ENCODE measurements at places on chromosomes 11 and 22. TPM values are rescaled to one million over a fixed set of nuclear protein-coding genes. Genes with fewer than 3 reads are reported as not detected.

RABL2B gene
- total RNA-seq = 16.4 TPM

MYO7A gene
- 0.43 TPM for total RNA-seq

BSX gene
- total RNA-seq = not detected

DLG2 gene
- total RNA-seq = 1.3 TPM

DNAJB13 gene
- not detected for total RNA-seq

TMEM223 gene
- 14.7 TPM for total RNA-seq

OR2AG2 gene
- total RNA-seq = 0.32 TPM

APLNR gene
- total RNA-seq = not detected

SMTNL1 gene
- total RNA-seq = not detected

GRCh38 chr22:48943567-48944432 is 883.9 kb downstream of the BRD1 start:
- no peak for DNase-seq

DNA sequence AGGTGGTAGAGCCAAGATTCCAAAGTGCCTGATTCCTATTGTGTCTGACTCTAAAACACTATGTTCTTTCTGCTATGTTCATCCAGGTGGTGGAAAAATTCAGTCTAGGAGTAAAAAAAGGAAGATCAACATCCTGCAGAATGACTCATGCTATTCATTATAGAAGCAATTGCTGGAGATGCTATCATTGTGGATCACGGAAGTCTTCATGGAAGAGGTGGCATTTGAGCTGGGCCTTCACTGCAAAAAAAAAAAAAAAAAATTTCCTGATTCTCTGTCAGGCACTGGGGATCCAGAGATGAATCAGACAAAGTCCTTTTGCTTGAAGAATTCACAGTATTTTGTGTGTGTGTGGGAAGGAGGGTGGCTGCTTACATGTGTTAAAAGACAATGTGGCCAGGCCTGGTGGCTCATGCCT is 1.4 kb upstream of the UVRAG start:
- no peak for DNase-seq

- DNase-seq = peak; percentile 2
These were observed 244.5 kb upstream of the MPPED2 start for GRCh38 chr11:30830681-30831080.

GRCh38 chr11:123238297-123238696 is 43.2 kb upstream of the CLMP start:
- peak; percentile 73 for DNase-seq

GRCh38 chr11:15500643-15501042 is 385.9 kb downstream of the INSC start:
- no peak for DNase-seq

DNA sequence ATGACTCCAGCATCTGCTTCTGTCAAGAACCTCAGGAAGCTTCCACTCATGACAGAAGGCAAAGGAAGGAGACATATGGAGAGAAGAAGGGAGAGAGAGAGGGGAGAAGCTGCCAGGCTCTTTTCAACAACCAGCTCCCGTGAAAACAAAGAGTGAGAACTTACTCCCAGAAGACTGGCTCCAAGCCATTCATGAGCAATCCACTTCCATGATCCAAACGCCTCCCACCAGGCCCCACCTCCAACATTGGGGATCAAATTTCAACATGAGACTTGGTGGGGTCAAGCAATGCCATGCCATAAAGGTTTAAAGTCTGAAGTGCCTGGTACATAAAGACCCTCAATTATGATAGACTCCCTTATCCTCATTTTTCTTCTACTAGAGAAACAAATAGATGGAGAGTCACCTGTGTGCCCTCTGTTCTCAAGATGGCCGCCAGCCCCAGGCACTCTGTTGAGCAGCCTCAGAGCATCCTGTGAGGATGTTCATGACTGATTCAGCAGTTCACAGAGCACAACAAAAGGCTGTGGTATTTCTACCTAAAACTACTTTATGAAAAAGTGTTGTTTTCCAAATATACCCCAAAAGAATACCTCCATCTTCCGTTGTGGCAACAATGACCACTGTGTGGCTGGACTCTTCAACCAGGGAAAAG is 69.0 kb upstream of the CRTAM start:
- no peak for DNase-seq

- no peak for DNase-seq
These were observed 1.3 kb downstream of the GRIK4 start for GRCh38 chr11:120512739-120513435.

GRCh38 chr11:129224538-129224937 is 32.4 kb upstream of the ARHGAP32 start:
- no peak for DNase-seq

DNA sequence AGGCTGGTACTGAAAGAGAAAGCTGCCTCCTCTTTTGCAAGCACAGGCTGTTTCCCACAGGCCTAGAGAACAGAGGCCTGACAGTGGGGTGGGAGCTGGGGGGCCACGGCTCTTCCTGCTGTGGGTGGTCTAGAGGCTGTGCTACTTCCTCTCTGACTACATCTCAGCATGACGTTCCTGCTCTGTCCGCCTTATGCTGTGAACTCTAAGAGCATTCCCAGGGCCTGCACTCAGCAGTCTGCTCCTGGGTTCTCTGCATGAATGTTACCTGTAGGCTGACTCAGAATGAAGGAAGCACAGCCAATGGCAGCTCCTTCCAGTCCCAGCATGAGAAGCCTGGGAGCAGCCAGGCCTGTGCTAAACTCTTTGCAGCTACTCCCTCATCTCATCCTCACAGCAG is 534.3 kb downstream of the NTM start:
- no peak for DNase-seq

DNA sequence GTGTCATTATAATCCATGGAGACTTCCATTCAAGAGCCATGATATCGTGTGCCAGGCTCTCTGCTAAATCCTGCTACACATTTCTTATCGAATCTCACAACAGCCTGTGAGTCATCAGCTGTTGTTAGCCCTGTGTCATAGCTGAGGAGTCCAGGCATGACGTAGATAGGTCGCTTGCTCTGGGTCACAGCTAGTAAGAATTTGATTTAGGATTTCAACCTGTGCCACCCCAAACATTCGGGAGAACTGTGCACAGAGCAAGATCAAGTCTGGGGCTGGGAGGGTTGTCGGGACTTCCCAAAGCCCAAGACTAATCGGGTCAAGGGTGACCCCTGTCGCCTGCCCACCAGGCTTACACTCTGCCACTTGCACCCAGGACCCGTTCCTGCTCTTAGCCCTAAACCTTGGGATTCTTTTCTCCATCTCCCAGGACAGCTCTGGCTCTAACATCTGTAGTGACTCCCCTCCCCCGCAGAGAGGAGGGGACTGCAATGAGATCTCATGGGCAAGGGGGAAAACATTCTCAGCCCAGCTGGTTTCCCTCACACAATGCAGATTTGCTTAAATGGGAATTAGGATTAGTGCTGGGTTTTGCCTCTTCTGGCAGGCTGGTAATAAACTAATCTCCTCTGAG is 34.3 kb downstream of the TSPAN18 start:
- peak; percentile 94 for DNase-seq

GRCh38 chr11:123564221-123564620 is 90.2 kb downstream of the SCN3B start:
- DNase-seq = no peak

DNA sequence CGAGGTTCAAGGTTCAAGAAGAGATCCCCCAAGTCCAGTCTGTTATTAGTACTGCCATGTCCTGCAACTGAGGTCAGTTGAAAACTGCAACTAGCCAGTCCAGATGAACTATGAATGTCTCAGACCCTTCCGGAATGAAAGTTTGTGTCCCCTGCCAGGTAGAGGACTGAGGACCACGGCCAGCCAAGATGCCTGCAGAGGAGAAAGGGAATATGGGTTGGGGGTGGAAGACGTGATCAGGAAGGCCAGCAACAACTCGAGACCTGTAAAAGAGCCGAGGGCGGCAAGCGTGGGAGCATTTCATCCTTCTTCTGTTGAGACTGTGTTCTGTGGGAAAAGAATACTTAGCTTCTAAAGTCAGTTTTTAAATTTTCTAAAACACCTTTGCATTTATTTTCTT is 572.4 kb upstream of the B3GAT1 start:
- DNase-seq = no peak

DNA sequence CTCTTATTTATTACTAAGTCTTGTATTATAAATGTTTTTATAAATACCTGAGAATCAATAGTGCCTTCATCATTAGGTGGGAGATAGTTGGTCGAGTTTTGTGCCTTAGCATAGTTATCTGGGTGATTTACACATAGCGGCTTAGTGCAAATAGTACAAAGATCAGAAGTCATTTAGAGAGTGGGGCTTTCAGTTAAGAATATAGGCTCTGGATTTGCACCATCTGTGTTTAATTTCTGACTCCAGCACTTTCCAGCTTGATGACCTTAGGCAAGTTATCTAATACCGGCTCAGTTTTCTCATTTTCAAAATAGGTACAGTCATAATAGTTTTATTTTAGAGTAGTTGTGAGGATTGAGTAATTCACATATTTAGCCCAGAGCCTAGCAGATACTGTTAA is 26.4 kb downstream of the PDE3B start:
- no peak for DNase-seq

- DNase-seq = no peak
These were observed 89.1 kb upstream of the USP47 start for GRCh38 chr11:11752679-11753078.

GRCh38 chr11:56748597-56748996 is at the start of gene OR9G4:
TSS of gene OR9G4 (minus strand) at chr11:56748697. CDS start at chr11:56743766, 4,931 bp downstream.
- no peak for DNase-seq

DNA sequence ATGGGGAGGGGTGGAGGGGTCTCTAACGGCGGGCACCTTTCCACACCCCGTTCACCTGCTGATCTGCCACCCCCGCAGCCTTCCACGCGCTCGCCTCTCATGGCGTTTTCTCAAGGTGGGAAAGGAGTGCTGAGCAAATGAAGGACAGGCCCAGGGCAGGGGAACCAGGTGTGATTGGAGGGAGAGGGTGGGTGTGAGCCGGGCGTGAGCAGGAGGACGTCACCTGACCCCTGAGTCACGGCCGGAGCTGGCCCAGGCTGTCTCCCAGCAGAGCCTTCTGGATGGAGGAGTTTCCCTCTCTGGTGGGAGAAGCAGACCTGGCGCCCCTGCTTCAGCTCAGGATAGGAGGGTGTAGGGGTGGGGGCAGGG is 14.0 kb upstream of the ARHGAP8 start:
- peak; percentile 44 for DNase-seq

DNA sequence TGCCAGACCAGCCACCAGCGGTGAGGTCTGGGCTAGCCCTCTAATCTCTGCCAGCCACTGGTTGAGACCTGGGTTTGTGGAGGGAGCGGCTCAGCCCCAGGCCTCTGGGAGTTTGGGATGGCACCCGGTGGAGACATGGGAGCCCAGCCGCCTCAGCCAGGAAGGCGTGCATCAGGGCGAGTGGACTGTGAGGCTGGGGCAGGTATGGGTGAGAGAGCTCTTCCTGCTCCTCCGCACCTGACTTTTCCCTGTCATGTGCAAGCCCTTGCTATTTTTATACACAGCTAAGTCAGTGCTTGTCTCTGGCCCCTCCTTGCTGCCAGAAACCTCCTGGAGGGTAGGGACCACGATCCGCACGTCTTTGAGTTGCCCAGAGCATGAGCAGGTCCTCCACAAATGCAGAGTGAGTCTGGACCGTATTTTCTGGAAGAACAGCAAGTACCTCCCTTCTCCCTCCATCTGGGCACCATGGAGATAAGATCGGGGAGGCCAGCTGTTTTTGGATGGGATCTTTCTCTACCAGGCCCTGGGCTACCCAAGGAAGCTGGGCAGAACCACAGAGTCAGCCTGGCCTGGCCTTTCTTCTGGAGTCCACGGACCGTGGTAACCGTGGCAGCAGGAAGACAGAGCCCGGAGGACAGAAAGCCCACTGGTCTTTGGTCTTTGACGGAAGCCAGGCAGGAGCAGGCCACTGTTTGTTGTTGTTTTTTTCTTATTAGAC is 53.3 kb downstream of the IGLL1 start:
- no peak for DNase-seq

DNA sequence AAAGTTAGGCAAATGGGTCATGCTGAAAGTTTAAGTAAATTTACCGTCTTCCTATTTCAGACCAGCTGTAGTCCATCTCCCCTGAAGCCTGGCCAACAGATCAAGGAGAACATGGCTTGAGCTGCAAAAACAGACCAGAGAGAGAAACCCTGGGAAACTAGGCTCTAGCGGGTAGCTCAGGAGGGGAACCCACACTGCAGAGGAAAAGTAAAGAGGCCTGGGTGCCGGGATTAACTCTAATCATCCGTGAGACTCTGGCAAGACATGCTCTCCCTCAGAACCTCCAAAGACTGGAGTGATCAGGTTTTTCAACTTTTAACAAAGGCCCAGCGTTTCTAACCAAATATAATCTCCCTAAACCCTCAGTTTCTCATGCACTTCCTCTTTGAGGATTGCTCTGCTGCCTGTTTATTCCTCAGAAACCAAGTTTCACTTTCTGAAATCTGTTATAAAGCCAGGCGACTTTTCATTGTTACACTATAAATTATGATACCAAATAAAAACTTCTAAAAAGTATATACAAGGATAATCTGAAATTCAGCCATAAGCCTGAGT is 67.5 kb downstream of the GAB2 start:
- peak; percentile 73 for DNase-seq
